ENCODE measurements at places on chromosomes 3 and 15.
A peak's percentile ranks its signal among the peaks of the same experiment; 100 is the strongest.

DNA sequence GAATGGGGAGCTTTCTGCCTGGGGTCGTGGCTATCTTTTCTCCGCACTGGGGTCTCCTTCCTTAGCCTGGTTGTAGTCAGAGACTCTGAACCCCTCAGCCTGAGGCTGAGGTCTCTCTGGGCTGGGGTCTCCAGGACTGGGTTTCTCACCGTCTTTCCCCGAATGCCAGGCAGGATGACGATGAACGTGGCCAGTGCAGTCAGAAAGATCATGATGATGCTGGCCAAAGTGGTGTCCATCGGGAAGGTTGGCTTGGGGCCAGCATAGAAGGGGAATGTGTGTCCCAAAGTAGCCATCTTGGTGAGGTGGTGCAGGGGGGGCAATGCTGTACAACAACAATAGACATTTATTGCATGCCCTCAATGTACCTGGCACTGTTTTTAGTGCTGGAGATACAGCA, 7.0 kb downstream of the DUOXA1 start:
- DNase-seq: no peak

DNA sequence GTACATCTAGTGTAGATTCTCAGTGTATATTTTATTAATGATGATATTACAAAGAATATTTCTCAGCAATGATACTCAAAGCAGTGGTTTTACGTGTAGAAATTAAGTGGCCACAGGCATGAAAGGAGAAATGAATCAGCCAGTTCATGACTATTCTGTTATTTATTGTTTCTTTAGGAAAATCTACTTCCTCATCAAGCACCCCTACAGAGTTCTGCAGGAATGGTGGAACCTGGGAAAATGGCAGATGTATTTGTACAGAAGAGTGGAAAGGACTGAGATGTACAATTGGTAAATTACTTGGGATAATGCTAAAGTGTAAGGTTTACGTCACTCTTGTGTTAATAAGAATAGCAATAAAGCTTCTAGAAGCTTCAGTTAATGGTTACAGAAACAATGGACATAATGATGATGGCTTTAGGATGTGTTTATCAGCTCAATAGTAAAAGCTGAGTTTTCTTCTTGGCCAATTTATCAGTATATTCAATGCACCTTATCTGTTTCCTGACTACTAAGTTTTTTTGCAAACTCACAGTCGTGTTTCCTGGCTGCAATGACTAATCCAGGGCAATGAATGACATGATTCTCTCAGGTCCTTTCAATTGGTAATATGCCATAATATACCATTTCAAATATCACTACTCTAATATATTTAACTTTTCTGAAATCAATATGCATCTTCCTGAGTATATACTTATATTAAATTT, 20.2 kb downstream of the ADGRG7 start:
- DNase-seq: peak; percentile 11

DNA sequence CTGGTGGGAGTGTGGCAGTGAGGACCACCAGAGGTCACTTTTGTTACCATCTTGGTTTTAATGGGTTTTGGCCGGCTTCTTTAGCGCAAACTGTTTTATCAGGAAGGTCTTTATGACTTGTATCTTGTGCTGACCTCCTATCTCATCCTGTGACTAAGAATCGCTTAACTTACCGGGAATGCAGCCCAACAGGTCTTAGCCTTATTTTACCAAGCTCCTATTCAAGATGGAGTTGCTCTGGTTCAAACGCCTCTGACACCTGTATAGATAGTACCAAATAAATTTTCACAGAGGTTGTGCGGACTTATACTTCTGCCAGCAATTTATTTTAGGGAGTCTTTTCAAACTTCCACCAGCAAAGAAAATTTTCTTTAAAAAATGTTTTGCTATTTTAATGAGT, 13.6 kb upstream of the SLCO3A1 start:
- DNase-seq: no peak

- DNase-seq: no peak
Measured at GRCh38 chr15:74613089-74613952, 2.3 kb upstream of the CLK3 start.

GRCh38 chr15:68559345-68560310, 19.2 kb upstream of the CORO2B start:
- peak; percentile 66 for DNase-seq

DNA sequence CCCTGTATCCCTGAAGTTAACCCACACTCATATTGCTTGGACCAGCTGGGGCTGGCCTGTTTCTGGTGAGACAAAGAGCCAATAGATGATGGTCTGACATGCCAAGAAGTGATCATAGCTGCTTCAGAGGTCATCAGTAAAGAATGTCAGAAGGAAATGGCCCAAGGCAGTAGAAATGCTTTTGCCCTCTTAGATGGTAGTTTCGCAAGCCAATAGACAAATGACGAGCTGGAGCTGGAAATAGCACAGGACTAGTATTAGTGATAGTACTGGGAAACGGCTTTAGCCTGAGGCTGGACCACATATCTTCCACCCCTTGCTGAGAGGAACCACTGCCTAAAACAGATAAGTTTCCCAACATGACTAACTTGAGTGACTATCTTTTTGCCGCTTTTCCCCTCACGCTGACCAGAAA, 176.1 kb upstream of the THBS1 start:
- peak; percentile 96 for DNase-seq

GRCh38 chr3:62876064-62876463, 848 bp upstream of the CADPS start:
- peak; percentile 44 for DNase-seq

DNA sequence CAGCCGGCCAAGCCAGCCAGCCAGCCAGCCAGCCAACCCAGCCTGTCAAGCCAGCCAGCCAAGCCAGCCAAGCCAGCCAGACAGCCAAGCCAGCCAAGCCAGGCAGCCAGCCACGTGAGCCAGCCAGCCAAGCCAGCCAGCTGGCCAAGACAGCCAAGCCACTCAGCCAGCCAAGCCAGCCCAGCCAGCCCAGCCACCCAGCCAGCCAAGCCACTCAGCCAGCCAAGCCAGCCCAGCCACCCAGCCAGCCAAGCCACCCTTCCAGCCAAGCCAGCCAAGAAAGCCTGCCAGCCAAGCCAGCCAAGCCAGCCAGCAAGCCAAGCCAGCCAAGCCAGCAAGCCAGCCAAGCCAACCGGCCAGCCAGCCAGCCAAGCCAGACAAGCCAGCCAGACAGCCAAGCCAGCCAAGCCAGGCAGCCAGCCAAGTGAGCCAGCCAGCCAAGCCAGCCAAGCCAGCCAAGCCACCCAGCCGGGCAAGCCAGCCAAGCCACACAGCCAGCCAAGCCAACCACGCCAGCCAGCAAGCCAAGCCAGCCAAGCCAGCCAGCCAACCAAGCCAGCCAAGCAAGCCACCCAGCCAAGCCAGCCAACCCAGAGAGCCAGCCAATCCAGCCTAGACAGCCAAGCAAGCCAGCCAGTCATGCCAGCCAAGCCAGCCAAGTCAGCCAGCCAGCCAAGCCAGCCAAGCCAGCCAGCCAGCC, 199.5 kb downstream of the GOLGA6L6 start:
- DNase-seq: peak; percentile 45

GRCh38 chr3:86991840-86992435, 989 bp upstream of the VGLL3 start:
- peak; percentile 71 for DNase-seq

DNA sequence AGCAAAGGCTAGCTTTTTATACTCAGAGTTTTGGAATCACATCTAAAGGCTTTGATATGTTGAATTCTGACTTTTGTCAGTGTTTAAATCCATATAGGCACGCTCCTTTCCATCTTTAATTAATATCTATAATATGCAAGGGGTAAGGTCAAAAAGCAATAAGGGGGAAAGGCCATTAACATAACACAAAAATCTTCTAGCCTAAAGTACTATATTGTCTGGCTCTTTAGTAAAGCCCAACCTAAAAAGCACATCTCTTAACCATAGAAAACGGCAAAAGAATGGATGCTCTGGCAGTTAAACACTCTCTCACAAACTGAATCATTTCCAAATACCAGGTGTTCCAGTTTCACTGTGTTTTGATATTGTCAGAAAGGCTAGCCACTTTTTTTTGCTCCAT, 76.4 kb downstream of the EFL1 start:
- DNase-seq: no peak

- DNase-seq: no peak
Measured at GRCh38 chr15:100939791-100940190, 20.6 kb downstream of the LRRK1 start.
